Dermis blood vessel endothelial cell (primary cell): ENCODE measurements at places on chromosomes 16 and 17.

DNA sequence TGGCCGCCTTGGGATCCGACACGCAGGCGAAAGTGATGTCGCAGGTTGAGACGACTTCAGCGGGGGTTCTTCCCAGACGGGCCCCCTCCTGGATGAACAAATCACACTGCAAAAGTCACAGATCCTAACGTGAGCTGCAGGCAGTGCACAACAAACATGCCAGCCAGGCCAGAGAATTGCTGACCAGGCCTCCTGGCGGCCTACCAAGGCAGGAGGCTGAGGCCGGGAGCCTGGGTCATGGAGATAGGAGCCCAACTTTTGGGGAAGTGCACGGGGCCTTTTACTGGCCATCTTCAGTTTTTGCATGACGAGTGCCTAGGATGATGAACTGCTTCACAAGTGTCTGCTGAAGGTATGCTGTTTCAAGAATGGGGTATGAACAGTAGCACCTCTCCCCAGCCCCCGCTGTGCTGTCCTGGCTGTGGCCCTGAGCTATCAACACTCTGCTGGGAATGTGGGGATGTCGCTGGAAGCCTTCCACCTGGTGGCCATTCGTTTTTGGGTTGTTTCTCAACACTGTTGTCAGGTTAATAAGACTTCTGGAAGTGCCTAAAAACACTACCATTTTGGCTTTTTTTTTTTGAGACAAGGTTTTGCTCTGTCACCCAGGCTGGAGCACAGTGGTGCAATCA is 12.2 kb upstream of the ROGDI start:
- no peak for DNase-seq

GRCh38 chr16:4011225-4011939 is 104.9 kb downstream of the ADCY9 start:
- peak; percentile 66 for DNase-seq

- no peak for DNase-seq
These were observed 27.0 kb downstream of the LRRC75A start for GRCh38 chr17:16465052-16465312.

DNA sequence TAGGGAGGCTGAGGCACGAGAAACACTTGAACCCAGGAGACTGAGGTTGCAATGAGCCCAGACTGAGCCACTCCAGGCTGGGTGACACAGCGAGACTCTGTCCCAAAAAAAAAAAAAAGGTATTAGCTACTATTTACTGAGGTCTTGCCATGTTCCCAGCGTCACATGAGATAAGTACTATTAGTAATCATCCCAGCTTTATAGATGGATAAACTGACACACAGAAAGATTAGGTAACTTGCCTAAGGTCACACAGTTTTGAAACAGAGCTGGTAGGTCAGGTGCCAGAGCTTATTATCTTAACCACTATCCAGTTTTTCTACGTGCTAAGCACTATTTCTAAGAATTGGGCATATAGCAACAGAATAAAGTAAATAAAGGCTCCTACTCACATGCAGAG is 51.6 kb downstream of the TEX14 start:
- DNase-seq = no peak

- no peak for DNase-seq
These were observed 17.6 kb downstream of the SPAG9 start for GRCh38 chr17:51103050-51103449.

- DNase-seq = peak; percentile 77
These were observed 18.1 kb downstream of the SOCS3 start for GRCh38 chr17:78341559-78342448.

GRCh38 chr17:38559051-38559879 is 46.5 kb downstream of the SRCIN1 start:
- DNase-seq = peak; percentile 45

DNA sequence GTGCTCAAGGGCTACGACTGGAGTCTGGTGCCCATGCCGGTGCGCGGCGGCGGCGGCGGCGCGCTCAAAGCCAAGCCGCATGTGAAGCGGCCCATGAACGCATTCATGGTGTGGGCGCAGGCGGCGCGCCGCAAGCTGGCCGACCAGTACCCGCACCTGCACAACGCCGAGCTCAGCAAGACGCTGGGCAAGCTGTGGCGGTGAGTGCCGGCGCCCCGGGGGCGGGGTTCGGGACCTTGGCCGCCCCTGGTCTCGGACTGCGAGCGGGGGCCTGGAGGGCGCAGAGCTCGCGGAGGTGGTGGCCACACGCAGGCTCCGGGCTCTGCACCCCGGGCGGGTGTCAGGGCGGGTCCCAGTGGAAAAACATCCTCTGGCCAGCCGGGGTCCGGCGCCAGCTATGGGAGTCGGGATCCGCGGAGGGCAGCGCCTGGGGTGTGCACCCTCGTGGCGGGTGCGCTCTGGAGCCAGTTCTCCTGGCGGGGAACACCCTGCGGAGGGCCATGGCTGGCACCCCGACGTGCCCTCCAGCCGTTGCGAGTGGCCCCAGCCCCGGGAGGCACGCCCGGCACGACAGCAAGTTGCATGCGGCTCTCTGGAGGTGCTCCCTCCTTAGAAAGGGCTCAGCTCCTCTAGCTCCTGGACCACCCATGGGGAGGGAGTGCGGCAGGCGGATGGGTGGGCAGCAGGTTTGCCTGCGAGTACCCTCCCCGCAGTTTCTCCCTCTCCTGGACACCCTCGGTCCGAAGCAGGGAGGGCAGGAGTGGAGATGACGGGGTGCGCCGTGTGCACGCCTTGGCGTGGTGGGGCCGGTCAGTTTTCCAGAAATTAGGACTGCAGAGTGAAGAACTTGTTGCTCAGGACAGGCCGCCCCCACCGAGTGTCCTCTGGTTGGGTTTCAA is 824 bp downstream of the SOX8 start:
- DNase-seq = peak; percentile 20

GRCh38 chr17:31838636-31839225 is 20.3 kb downstream of the COPRS start:
- no peak for DNase-seq

DNA sequence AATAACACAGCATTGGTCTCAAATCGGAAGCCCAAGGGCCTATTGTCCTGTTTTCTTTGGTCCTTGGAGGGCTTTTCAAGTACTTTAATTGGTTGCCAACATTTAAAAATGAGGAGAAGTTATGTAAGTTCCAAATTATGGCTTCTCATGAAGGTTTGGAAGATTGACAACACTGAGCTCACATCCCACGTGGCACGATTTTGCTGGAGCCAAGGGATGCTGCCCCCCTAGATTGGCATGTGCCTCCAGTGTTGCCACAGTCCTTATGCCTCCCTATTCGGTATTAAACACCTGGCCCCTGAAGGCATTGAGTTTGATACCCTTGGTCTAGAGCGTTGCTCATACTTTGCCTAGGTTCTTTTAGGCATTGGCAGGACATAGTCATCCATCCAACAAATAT is 108.0 kb downstream of the ZNF18 start:
- DNase-seq = no peak

- DNase-seq = no peak
These were observed 139.6 kb downstream of the XYLT1 start for GRCh38 chr16:17331071-17331607.

GRCh38 chr17:45096141-45096540 is 35.0 kb downstream of the NMT1 start:
- peak; percentile 73 for DNase-seq

DNA sequence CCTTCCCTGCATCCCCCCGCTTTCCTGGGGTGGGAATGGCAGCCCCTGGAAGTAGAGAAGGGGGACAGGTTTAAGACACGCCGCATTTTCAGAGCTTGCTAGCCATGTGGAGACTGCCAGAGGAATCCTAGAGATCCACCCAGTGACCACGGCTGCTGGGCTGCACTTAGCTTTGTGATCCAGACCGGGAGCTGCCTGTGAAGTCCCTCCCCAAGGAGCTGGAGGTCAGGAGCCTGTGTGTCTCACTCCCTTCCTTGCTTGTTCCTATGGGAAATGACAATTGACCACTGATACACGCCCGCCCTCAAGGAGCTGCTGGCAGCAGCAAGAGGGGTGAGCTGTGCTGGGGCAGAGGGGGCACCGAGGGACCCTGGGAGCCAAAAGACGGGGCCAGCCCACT is 73.7 kb downstream of the SREBF1 start:
- DNase-seq = no peak

GRCh38 chr17:81984773-81985410 is 7.5 kb downstream of the ASPSCR1 start:
- DNase-seq = no peak

DNA sequence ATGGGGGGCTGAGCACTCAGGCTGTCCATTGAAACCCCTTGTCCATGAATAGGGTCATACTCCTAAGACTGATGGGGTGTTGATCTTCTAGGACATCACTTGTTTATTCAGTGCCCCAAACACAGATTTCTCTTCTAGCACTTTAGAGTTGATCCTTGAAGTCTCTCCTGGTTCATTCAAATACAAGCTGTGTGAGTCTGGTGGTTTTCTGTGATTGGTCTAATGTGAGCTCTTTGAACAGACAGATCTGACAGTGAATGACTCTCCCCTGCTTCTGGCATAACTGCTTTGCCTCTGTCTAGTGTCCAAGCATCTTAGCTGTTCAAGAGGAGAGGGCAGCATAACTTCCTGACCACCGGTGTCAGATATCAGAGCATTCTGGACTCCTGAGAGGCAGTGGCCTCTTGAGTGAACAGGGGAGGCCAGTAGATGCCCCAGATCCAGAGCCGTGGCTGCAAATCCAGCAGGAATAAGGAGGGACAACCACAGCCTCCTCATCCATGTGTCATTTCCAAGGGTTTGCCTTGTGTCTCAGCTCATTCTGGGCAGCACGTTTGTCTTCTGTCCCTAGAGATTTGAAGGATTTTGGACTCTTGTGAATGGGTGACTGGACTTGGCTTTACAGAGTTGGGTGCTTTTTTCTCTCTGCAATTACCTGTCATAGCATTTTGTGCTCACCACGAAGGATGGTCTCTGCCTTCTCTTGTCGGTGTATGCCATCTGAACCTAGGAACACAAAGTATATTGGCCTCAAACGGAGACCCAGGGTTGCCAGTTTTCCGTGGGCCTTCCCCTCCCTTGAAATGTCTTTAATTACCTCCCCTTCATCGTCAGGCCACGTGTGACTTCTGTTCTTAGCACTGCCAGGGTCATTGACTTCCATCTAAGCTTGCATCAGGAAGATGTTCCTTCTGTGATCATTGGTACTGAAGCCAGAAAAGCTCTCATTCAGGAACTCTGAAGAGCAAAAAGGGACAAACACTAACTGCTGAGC is 13.9 kb upstream of the CLEC18C start:
- DNase-seq = no peak

DNA sequence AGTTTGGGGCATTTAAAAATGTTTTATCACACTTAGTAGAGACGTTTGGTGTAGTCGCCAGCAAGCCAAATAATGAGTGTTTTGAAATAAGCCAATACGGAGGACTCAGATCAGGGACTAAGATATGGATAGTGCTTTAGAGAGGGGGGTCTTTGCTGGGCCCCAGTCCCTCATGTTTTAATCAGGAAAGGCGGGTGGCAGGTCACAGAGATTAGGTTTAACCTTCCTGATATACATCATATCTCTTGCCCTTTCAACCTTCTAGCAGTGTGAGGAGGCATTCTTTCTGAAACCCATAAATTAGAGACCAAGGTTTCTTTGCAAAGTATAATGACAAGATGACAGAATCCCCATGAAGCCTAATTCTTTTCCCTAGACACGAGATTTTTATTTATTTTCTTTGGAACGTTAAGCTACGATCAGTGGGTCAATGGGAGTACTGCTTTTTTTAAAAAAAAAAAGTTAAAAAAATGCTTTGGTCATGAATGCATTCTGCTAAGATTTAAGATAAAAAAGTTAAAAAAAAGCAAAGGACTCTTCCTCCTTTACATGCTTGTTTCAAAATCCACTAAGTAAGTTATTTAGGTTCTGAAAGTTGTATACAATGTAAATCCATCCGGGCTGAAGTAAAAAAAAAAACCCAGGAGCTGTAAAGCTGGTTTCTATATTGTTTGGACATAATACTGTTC is 572.1 kb upstream of the SALL1 start:
- no peak for DNase-seq

GRCh38 chr17:15307710-15308111 is 33.7 kb downstream of the TEKT3 start:
- DNase-seq = no peak

GRCh38 chr17:29251184-29251583 is 4.5 kb downstream of the CRYBA1 start:
- DNase-seq = no peak

- DNase-seq = peak; percentile 12
These were observed 9.9 kb downstream of the HEXIM2 start for GRCh38 chr17:45171338-45172231.

DNA sequence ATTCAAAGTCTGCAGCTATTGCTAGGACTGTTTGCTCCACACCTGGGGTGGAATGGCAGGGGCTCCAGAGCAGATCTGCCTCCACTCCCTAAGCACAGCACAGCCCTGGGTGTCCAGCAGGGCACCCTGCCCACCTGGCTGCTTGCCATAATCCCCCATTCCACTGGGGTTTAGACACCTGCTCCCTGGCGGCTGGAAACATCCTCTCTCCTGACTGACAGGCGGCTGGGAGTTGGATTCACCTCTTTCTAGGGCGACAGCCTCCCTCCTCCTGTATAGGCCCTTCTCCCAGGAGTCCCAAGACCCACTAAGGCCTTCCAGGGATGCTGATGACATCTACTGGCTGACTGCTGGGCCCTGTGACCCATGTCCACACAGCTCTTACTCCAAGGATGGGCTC is 18.0 kb downstream of the HDAC5 start:
- DNase-seq = no peak

DNA sequence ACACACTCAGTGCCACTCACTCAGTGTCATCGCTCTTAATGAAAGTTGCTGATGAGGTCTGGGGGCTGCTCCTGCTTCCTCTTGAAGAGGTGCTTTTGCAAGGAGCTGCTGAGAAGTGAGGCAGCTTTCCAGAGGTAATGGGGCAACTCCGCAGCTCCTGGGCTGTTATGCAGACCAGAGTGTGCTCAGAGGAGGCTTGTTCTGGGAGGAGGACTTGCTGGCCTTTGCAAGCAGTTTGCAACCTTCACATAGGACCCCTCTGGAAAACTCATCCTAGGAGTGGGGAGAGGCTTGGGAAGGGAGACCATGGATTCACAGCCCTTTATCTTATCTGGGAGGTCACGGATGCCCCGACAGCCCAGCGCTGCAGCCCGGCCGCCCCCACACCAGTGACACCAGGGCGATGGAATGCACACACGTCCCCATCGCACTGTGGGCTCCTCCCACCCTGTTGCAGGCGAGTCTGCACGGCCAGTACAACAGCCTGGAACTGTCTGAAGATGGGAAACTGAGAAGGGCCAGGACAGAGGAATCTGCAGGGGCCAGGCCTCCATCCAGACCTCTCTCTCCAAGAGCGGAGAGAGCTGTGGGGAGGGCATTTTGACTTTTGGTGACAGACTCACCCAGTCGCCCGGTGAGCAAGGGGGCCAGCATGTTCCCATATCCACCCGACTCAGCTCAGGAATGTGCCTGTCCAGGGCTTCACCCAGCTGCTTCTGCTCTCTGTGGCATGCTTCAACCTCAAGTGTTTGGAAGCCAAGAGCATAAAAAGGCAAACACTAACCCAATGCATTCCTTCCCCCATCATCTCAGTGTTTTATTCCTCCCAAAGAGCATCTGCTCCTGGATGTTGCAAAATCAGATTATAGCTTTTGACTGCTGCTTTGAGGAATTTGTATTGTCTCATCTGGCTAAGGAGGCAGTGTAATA is 78.6 kb upstream of the ZNF469 start:
- peak; percentile 25 for DNase-seq

DNA sequence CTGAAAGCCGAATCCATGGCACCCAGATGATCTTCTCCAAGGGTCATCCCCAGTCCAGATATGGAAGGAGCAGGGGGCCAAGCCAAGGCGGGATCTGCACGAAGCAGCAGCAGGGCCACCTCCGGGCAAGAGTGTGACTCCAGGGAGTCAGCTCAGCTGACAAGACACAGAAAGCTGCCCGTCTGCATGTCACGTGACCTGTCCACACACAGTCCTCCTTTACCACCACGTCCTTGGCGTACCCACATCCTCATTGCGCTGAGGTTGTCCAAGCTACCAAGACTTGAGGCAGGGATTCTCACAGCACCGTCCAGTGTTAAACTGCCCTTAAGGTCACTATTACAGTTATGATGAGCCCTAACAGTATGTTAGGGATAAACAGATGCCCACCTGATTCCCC is 11.3 kb upstream of the CYTH1 start:
- DNase-seq = no peak
